ENCODE measurements at places on chromosomes 3 and 15.

- no peak for DNase-seq
These were observed 39.4 kb upstream of the SMAD3 start for GRCh38 chr15:67025719-67026609.

GRCh38 chr3:122519693-122520092 is 5.0 kb upstream of the KPNA1 start:
- DNase-seq = no peak

DNA sequence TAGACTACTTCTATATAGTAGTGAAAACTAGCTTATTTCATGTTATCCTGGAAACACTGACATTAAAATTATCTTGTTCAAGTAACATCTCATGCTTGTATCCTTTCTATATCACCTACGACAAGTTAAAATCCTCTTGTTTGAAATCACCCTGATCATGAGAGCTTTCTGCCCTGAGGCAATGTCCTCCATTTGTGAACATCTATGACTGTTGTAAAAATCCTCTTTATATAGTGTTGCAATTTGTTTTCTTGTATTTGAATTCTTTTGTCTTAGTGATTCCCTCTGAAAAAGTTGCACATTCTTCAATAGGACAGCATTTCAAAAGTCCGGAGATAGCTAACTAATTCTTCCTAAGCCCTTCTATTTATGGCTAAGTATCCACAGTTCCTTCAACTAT is 480.3 kb downstream of the NSUN3 start:
- DNase-seq = no peak

GRCh38 chr3:8324747-8325146 is 176.9 kb upstream of the LMCD1 start:
- DNase-seq = no peak

- DNase-seq = no peak
These were observed 5.9 kb upstream of the NDUFAF1 start for GRCh38 chr15:41408234-41408641.

GRCh38 chr3:40923143-40923542 is 276.2 kb upstream of the CTNNB1 start:
- no peak for DNase-seq

DNA sequence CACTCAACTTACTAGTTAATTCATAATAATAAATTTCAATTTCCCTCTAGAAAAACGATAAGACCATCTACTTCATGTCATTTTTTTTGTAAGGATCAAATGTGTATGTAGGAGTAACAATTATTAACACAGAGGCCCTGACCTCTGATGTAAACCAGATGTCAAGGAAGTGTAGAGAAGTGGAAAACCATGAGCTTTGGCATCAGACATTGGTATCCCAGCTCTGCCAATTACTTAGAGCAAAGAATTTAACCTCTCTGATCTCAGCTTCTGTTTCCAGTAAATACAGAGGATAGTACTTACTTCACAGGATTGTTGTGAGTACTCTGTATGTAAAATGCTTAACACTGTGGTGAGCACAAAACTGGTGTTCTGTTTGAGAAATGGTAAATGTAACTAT is 17.5 kb downstream of the AQR start:
- DNase-seq = no peak

DNA sequence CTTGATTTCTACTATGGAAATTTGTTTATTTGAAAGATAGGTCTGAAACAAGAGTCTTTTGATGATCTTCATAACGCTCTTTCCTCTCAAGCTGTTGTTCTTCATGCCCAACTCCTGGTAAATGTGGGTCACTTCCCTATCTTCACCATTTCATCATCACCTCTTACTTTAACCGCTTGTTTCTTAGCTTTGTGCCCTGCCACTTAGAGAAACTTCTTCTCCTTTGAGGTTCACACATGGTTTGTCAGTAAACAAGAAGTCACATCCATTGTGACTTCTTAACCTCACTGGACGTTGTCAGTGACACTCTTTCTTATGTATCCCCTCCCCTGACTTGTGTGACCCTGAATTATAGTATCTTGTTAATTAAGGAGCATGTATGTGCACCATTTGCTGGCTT is 16.9 kb upstream of the P2RY13 start:
- DNase-seq = no peak
